ENCODE measurements at places on chromosomes 5 and 9.

DNA sequence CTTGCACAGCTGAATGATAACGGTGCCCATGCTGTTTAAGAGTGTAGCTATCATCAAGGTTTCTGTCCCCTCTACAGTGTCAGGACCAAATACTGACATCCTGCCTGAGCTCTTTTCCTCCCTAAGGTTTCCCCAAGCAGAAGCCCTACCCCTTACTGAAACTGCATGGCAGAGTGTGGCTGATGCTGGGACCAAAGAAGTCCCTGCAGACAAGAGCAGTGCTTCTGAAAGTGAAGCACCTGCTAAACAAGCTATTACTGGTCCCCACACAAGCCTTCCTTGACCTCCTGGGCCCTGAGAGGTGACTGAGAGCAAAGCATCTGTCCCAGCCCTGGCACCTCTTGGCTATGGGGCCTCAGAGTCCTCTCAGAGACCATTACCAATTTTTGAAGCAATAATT, 56.1 kb downstream of the CFAP90 start:
- no peak for DNase-seq

DNA sequence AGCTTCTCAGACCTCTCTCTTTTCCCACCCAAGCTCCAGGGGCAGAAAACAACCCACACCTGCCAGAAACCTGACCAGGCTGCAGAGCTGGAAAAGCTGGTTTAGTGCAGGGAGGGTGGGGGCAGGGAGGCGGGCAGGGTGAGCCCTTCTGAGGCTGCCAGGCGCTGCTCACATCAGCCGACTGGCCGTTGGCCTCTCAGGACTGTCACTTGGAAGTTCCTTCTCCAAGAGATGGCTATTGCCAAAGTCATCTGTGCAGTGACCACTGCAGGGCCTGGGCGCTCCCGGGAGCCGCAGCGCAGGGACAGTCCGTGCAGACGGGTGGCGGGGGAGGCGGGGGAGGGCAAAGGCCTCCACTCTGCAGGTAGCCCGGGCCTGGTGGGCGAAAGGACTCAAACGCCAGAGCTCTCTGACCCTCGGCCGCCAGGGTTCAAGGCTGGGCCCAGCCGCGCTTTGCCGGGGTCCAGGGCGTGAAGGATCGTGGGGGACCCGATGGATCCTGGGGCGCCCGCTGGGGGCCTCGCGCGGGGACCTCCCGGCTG, 205.0 kb upstream of the IER5L start:
- DNase-seq: no peak

DNA sequence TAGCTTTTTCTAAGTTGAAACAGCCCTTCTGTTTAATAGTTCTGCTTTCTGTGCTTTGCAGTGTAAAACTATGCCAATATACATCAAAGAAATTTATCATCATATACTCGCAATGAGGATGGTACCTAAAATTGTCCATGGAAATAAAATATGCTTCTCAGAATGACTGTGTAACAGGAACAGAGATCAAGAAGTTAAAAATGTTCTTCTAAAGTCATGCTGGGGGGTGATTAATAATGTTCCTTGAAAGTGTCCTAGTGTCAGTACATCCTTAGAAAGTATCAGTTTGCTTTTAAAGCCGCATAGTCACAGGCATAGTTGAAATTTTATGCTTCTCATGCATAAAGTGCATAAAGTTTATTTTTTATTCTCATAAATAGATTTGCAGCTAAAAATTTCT, 4.0 kb upstream of the LRRC70 start:
- DNase-seq: no peak

GRCh38 chr5:56950626-56951125, 1.2 kb downstream of the MIER3 start:
- DNase-seq: peak; percentile 17

- no peak for DNase-seq
Measured at GRCh38 chr9:34984049-34984448, 5.5 kb upstream of the DNAJB5 start.

- no peak for DNase-seq
Measured at GRCh38 chr5:82422751-82423181, 144.6 kb upstream of the RPS23 start.

DNA sequence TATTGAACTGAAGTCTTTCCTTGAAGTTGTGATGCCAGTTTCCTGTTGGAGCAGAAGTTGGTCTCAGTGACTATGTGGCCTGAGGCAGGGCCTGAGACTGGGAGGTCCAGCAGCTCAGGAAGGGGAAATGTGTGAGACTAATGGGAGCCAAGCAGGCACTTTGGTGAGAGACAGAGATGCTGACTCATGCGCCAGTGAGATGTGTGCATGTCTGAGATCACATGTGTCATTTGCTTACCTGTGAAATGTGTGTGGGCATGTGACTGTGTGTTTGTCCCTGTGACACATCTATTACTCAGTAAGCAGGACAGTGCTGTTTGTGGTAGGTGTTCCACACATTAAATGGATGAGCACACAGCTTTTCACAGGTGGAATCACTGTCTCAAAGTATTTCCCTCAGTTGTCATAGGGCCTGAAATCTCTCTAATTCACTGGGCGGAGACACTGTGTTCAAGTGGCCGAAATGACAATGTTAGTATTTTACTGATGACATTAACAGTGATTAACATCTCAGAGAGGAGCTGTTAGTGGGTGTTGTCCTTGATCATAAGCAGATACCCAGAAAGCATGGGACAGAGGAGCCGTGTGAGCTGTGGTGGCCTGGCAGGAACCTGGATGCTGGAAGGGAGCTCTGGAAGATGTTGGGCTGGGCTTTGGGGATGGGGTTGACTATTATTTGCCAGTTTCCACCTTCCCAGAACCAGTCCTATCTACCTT, 7.4 kb downstream of the NPR2 start:
- no peak for DNase-seq

- no peak for DNase-seq
Measured at GRCh38 chr5:59021286-59021673, 438.4 kb downstream of the RAB3C start.

- DNase-seq: no peak
Measured at GRCh38 chr5:141040093-141040770, 10.9 kb upstream of the PCDHB1 start.

Measured in stimulated activated CD8-positive, alpha-beta memory T cell treated with anti-CD3 and anti-CD28 coated beads, Interleukin-4, amount 100 ng/mL, for 1 hour (primary cell).